ENCODE measurements at places on chromosomes 12 and 14. TPM values are rescaled to one million over a fixed set of nuclear protein-coding genes. Genes with fewer than 3 reads are reported as not detected.

GRCh38 chr14:57029620-57030253, 219.5 kb upstream of the OTX2 start:
- DNase-seq: no peak

GRCh38 chr12:53093777-53094393, 3.6 kb upstream of the IGFBP6 start:
- no peak for DNase-seq

DNA sequence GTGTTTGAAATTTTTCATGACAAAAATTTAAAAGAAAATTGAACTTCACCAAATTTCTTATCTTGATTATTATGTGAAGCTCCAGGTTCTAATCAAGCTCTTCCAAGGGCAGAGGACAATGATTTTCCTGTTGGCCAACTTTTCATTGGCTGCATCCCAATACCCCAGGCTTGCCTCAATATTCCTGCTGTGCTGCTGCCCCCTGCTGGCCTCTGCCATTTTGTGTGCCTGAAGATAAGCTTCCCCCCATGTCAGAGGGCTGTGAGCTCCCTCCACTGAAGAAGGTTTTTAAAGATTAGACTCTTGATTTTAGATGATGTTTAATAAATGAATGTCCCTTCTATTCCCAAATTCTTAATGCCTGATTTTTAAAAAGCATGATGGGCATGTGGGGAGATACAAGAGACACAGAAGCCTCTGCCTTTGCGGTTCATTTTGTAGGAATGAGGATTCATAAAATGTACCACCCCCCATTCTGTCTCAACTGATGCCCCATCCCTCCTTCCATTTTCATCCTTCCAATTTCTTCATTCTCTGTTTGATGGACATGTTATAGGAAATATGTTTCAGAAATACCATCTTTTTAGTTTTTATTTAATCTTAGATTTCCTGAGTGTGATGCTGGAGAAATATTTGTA, 76.7 kb upstream of the RGS6 start:
- DNase-seq: peak; percentile 49

GRCh38 chr12:74906224-74906623, 303.4 kb downstream of the KCNC2 start:
- no peak for DNase-seq

DNA sequence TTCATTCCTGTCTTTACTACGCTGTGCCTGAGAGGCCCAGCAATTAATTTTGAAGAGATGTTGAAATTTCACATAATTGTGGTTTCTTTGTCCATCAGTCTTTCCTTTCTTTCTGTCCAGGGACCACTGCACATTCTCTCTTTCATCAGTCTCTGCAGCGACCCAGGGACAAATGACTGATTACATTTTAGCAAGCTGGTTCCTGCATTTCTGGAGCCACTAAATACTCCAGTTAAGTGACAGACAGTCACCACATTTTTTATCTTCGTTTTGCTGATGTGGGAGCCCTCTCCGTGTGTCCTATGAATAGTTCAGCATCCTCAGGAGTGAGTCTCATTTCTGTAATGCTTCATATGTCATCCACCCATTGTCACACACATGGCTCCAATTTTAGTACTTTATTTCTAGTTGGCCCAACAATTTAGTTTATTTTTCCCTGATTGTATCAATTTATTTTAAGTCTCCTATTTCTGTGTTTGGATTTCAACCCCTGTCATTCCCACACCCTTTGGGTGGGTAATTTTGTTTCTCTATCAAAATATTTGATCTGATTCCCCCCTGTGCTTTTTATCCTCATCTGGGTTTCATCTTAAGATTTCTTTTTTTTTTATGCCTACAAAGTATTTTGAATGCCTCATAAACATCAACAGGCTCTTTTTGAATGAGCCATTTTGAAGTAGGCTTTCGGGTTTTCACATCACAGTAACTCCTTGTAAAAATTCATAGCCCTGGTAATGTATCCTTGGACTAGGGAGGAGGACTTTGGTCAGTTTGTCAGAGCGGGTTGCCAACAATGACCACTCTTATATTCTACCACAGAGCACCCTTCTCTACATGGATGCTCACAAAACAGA, 1196.5 kb downstream of the GALC start:
- no peak for DNase-seq

- no peak for DNase-seq
Measured at GRCh38 chr14:88168498-88169165, 154.4 kb downstream of the KCNK10 start.

EXOC3L4 gene
- not detected for polyA plus RNA-seq

GRCh38 chr12:76152181-76152807, 67.8 kb upstream of the NAP1L1 start:
- DNase-seq: no peak

NXPH4 gene
- 1.0 TPM for polyA plus RNA-seq

- DNase-seq: no peak
Measured at GRCh38 chr12:107352347-107353081, 259.2 kb upstream of the CRY1 start.

- no peak for DNase-seq
Measured at GRCh38 chr14:60721326-60722106, 2.6 kb downstream of the SIX4 start.

GRCh38 chr12:68743356-68743755, 2.6 kb upstream of the SLC35E3 start:
- DNase-seq: no peak

GRCh38 chr14:27642251-27642866, 1044.5 kb upstream of the NOVA1 start:
- DNase-seq: no peak

DNA sequence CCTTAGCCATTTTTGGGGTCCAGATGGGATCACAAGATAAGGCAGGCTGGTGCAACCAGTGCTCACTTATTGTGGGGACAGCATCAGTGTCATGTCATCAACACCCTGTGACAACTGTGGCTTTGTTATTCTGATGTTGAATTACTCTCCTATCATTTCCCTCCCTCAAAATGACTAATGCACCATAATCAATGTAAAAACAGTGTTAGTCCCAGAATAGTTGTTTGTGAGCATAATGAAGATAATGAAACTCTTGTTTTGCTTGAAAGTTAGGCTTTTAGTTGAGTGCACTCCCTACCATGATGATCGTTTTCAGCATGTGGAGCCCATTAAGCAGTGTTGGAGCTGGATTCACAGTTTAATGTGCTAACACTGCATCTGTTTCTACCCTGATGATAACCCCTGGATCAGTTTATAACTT, 151.4 kb downstream of the TMTC2 start:
- DNase-seq: no peak

GRCh38 chr14:33780035-33780434, 170.8 kb downstream of the EGLN3 start:
- DNase-seq: no peak

ADSS1 gene
- polyA plus RNA-seq: 2.8 TPM

GRCh38 chr12:48019639-48020265, 15.5 kb upstream of the COL2A1 start:
- DNase-seq: no peak

DNA sequence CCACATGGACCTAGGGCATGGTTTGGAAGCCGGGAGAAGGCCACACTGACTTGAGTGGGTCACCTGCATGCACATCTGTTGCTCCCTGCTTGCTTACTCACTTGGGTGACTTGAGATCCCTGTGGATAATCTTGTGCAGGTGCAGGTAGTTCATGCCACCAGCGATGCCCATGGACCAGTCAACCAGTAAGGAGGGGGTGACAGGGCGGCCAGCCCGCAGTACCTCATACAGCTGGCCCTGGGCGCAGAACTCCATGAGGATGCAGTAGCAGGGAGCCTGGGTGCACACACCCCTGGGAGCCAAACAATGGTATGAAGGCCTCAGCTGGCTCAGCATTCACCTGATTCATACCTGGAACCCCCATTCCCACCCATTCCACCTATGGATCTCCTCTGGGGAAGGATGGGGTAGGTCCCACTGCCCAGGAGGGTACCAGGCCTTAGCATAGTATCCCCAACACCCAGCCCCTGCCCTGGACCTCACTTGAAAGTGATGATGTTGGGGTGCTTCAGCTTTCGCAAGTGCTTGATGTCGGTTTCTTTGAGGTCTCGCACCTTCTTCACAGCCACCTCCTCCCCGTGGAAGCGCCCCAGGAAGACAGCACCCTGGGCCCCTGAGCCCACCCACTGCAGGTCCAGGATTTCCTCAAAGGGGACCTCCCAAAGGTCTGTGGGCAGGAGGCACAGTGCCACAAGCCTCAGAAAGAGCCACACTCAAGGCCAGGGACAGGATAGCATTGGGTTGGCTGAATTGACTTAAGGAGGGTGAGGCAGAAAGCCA, 13.1 kb downstream of the MAP3K12 start:
- no peak for DNase-seq

ADAM20 gene
- 0.11 TPM for polyA plus RNA-seq

DNA sequence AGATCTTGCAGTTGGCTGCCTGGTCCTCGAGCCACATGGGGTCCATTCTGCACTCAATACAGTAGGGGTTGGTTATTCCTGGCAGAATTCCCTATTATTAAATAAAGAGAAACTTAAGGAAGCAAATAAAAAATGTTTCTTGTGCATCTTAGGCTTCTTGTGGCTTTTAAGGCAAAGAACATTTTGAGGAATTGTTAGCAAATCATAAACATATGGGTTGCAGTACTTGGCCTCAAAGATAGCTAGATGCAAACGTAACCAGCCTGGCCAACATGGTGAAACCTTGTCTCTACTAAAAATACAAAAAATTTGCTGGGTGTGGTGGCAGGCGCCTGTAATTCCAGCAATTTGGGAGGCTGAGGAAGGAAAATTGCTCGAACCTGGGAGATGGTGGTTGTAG, 50.8 kb upstream of the KCNA5 start:
- DNase-seq: no peak

GRCh38 chr14:102507081-102507856, 2.3 kb downstream of the ANKRD9 start:
- no peak for DNase-seq

RNASE3 gene
- polyA plus RNA-seq: not detected

DNA sequence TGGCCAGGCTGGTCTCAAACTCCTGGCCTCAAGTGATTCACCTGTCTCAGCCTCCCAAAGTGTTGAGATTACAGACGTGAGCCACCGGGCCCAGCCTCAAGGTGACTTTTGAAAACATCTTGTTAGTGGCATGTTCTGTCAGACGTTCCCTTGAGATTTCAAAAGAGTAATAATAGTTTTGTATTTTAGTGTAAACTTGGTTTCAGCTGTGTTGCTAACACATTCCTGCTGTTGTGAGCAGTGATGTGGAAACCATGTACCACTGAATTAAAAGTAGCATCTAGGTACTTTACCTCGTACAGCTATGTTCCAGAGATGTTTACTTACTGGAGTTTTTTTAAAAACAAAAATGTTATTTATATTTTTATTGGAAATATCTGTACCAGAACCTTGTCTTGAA, 111.3 kb downstream of the AEBP2 start:
- no peak for DNase-seq

FOXG1 gene
- polyA plus RNA-seq: not detected

ANKS1B gene
- polyA plus RNA-seq: 0.22 TPM

- DNase-seq: no peak
Measured at GRCh38 chr14:44820230-44820964, 141.3 kb downstream of the KLHL28 start.

DNA sequence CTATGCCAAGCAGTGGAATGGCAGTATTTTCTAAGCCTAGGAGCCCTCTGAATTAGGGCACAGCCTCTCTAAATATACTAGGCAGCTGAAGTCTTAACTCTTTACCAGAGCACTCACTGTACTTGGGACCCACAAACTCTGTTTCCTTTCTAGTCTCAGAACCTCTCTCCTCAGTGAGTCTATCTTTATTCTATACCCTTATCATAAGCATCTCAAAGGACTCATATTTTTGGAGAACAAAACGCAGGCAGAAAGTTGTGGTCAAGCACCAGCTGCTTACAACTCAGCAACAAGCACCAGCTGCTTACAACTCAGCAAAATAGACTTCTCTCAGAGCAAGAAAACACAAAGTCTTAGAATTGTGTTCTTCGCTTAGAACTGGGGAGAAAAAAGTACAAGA, 993 bp downstream of the CCDC196 start:
- DNase-seq: no peak

DNA sequence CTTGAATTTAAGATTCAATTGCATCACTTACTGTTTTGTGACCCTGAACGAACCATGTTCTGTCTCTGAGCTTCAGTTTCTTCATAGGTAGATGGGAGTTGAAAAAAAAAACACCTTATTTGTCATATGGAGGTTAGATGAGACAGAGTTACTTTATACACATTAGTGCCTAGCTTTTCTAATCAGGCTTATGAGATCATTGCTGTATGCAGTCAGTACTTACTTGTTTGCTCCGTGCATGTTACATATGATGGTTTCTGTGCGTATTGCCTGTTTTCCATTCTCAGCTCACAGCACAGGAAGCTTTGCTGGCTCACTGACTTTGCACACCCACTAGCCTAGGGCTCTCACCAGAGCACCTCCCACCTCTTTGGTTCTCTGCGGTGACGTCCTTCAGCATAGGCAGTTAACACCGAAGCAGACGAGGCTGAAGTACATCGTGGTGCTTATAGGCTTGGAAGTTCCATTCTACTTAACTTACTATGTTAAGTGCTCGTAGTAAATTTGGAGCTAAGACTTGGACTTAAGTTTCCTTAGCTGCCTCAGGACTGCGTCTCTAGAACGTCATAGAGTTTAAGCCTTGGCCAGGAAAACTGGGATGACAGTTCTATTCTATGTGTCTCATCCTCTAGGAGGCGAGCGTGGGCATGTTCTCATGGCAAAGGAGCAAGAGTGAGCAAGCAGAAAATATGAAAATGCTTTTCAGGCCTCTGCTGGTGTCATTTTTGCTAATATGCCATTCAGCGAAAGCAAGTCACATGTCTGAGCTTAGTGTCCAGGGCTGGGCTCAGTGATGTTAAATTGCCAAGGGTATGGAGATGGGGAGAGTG, 57.3 kb downstream of the NRXN3 start:
- no peak for DNase-seq

- no peak for DNase-seq
Measured at GRCh38 chr12:128783129-128783574, 40.6 kb downstream of the SLC15A4 start.

MYRFL gene
- not detected for polyA plus RNA-seq

ACOT6 gene
- not detected for polyA plus RNA-seq

- DNase-seq: no peak
Measured at GRCh38 chr12:3896801-3897351, 23.7 kb upstream of the PARP11 start.

- DNase-seq: no peak
Measured at GRCh38 chr14:95495538-95496025, 20.9 kb downstream of the SYNE3 start.

- DNase-seq: no peak
Measured at GRCh38 chr14:66365388-66365787, 120.8 kb upstream of the CCDC196 start.

- DNase-seq: no peak
Measured at GRCh38 chr14:93330609-93331000, 2.2 kb downstream of the BTBD7 start.

GRCh38 chr14:65622703-65623102, 210.2 kb downstream of the FUT8 start:
- DNase-seq: no peak

- DNase-seq: no peak
Measured at GRCh38 chr12:66786531-66787308, 107.8 kb upstream of the GRIP1 start.

DNA sequence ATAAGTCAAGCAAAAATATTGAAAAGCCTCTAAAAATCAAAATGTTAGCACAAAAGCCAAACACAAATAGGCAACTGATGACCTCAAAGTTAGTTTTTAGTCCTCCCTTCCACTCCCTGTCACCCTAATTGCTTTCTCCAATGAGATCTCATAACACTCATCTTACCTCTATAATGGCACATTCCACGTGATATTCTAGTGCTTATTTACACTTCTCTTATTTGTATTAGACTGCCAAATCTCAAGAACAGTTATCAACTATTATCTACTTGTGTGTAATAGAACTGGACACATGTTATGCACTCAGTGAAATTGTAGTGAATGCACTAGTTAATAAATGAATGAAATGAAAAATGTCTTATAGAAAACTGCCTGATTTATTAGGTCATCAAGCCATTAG, 55.5 kb upstream of the AVPR1A start:
- no peak for DNase-seq

PRH1 gene
- 4.2 TPM for polyA plus RNA-seq

PRB4 gene
- not detected for polyA plus RNA-seq
